ENCODE measurements at places on chromosomes 7 and 10.

DNA sequence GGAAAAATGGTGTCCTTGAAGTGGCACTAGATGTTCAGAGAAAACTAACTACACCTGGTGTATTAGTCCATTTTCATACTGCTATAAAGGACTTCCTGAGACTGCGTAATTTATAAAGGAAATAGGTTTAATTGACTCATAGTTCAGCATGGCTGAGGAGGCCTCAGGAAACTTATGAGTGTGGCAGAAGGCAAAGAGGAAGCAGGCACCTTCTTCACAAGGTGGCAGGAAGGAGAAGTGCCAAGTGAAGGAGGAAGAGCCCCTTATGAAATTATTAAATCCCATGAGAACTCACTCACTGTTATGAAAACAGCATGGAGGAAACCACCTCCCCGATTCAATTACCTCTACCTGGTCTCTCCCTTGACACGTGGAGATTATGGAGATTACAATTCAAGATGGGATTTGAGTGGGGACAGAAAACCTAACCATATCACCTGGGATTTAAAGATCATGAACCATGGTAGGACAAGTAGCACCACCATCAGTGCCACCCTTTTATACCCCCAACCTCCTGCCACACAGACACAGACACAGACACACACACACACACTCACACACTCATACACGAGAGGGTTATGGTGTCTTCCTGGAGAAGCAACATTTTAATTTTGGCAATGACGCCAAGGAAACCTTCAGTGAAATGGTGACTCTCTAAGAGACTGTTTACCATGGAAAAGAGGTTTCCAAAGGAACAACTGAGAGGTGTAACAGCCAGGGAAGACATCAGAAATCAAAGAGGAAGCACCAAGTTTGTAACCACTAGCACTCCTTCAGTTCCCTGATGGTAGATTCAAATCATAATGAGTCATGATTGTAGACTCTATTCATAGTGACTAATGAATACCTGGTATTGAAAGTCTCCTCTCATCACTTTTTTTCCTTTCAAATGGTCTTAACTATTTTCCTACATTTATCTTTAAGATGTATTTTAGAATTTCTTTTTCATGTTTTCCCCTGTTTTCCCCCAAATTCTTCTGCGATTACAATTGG, 41.8 kb upstream of the WNT16 start:
- DNase-seq, result no peak

DNA sequence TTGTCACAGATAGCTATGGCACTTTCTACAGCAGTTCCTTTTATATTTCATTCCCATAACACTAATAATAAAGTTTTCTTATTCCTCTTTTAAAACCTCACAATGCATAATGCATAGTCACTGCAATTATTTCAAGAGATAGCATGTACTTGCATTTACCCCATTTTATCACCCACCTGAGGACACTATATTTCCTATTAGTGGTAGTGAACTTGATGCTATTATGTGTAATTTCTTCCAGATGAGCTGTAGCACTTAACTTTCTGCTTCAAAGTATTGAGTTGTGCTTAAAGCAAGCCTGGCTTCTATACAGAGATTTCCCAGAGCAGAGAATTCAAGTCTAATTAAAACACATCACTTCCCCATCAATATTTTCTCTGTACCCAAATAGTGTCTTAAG, 461.1 kb downstream of the HTR7 start:
- no peak for DNase-seq

GRCh38 chr10:125217990-125218675, 57.8 kb upstream of the CTBP2 start:
- DNase-seq, result no peak

- DNase-seq, result no peak
Observed at GRCh38 chr7:113389112-113389646, 270.8 kb upstream of the SMIM30 start.

DNA sequence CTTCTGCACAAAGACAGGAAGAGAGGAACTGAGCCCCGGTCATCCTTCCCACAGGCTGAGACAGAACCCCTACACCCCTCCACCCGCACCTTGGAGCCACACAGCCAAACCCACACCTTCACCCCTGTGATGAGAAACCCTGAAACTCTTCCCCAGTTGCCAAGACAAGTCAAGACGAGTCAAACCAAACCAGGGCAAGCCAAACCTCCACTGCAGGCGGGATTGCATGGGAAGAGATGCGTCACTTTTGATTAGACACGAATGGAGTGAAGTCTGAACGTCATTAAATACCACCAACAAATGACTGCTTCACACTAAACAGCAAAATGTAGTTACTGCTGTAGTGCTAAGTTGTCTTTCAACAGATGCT, 73.8 kb downstream of the PRPF18 start:
- no peak for DNase-seq

GRCh38 chr10:69404786-69405185, 11.9 kb downstream of the TACR2 start:
- no peak for DNase-seq

DNA sequence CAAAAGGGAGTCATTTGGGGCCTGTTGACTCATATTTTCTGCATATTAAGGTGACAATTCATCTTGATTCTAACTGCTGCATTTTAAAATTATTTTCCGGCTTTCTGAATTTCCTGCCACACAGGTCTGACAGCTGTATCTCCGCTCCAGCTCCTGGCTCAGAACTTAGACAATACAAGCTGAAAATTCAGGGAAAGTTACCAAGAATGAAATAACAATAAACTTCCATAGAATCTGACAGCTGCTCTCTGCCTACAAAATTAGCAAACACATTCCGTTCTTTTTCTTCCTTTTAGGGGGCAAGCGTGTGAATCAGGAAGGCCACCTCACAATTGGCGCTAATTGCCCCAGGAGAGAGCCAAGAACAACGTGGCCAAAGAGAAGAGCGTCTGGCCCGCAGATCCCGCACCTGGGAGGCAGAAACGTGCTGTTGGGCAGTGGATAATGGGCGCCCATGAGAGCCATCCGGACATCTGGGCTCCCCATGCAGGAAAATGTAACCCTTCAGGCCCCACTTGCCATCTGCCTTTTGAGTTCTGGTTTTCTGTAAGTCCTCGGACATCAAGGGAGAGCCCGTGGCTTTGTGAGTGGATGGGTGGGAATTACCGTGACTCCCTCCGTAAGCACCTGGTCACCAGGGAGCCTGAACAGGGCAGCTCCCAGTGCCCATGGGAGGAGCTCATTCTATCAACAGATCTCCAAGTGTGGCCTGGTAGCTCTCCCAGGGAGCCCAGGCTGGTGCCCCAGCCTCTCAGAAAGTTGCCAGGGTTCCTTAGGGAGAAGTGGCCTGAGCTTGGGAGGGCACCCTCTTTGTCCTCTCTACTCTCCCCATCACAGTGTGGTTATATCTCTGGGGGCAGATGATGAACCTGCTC, 5.0 kb downstream of the CLRN3 start:
- DNase-seq, result no peak

DNA sequence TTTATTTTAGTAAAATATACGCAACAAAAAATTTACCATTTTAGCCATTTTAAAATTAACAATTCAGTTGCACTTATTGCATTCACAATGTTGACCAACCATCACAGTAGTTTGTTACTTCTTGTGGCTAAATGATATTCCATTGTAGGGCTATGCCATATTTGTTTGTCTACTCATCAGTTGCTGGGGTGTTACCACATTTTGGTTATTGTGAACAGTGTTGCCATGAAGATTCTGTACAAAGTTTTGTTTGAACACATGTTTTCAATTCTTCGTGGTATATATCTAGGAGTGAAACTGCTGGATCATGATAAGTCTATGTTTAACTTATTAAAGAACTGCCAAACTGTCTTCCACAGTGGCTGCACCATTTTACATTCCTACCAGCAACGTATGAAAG, 46.3 kb upstream of the ZNF365 start:
- no peak for DNase-seq

DNA sequence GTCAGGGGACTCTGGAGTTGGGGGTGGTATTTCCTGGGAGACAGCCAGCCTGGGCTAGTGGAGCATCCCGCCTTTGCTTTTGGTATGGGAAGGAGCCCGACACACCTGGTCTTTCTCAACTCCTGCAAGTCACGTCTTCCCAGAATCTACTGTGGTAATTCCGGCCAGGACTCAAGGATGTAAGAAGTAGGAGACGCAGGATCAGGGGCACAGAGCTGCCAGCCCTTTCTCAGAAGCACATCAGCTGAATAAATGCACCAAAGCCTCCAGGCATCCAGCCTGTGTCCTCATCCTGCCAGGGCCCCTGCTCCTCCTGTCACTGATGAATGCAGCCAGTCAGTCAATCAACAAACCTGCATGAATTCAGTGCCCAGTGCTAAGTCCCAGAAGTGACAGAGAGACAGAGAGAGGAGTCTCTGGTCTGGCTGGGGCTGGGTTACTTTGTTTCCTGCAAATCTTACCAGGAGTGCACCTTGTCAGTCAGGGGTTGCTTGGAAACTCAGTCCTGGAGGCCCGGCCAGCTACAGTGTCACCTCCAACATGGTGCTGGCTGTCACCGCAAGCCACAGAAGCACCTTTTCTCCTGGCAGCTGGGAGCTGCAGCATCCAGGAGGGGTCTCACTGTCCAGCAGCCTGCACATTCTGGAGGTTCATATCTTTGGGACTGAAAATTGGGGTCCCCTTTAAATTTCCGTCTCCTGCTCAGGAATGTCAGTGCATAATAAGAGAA, 101.8 kb downstream of the PTPRE start:
- DNase-seq, result no peak

GRCh38 chr7:79968894-79969293, 165.7 kb upstream of the GNAI1 start:
- no peak for DNase-seq

GRCh38 chr10:63767138-63767801, 246.1 kb downstream of the REEP3 start:
- DNase-seq, result no peak

DNA sequence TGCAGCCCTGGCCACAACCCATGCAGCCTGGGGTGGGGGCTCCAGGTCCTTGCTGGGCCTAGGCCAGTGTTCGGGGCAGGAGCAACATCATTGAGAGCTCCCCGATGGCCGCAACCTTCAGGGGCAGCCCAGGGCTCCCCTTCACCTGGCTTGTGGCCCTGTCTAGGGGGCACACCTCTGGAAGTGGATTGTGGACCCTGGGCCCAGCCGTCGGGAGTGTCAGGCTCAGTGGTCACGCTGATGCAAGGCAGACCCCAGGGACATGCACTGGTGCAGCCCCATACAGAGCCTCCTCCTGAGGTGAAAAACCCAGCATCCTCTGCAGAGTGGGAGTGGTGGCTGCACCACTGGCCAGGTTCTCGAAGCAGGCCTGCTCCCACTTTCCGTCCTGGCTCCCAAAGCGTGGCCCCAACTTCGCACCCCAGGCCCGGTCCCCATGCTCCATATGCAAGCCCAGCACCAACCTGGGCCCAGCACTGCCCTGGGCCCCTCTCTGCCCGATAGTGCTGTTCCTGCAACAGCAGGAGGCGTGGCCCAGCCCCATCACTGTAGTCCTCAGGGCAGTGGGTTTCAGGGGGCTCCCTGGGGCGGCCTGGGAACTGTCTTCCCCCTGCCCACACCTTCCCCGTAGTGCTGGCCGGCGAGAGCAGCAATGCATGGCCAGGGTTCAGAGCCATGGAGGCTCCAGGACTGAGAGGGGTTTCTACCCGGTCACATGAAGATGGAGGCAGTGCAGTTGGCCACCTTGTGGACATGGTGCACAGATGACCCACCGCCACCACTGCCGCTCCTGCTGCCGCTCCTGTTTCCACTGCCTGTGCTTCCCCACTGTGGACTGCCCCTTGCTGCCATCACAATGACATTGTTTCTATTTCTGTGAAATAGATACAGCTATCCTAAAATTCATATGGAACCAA, 303.9 kb upstream of the NRG3 start:
- no peak for DNase-seq

GRCh38 chr7:2707481-2707880, 19.5 kb downstream of the AMZ1 start:
- DNase-seq, result no peak

- DNase-seq, result no peak
Observed at GRCh38 chr7:67821116-67821515, 824.5 kb downstream of the TYW1 start.

GRCh38 chr10:109062371-109062770, 860.9 kb downstream of the XPNPEP1 start:
- no peak for DNase-seq

DNA sequence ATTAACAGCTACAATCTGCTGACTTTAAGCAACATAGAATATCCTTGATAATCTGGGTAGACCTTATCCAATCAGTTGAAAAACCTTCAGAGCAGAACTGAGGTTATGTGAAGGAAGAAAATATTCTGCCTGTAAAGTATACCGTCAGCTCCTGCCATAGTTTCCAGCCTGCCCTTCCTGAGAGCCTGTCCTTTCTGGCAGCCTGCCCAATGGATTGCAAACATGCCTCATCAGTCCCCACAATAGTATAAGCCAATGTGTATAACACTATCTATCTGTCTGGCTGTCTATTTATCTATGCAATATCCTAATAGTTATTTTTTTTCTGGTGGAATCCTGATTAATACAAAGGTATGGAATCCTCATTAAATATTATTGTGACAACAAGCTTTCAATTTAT, 489.2 kb upstream of the KCND2 start:
- DNase-seq, result no peak

- no peak for DNase-seq
Observed at GRCh38 chr10:121085367-121085766, 234.2 kb downstream of the WDR11 start.

DNA sequence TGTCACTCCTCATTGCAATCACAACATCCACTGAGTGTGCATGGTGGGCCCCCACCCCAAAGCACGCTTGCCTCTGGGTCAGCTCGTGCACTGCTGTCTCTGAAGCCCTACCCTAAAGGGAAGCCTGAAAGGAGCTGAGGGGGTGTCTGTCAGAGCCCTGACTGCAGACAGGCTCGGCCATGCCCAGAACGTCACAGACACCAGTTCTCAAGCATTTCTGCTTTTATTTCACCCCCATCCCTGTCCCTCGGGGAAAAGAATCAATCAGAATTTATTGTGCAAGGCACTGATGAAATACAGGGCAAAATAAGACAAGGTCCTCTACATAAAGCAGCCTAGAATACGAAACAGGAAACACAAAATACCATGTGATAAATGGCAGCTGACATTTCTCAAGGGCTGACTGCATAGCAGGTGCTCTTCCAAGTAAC, 231.8 kb downstream of the WDR37 start:
- DNase-seq, result no peak

GRCh38 chr7:30093420-30093952, 41.3 kb upstream of the MTURN start:
- DNase-seq, result no peak

DNA sequence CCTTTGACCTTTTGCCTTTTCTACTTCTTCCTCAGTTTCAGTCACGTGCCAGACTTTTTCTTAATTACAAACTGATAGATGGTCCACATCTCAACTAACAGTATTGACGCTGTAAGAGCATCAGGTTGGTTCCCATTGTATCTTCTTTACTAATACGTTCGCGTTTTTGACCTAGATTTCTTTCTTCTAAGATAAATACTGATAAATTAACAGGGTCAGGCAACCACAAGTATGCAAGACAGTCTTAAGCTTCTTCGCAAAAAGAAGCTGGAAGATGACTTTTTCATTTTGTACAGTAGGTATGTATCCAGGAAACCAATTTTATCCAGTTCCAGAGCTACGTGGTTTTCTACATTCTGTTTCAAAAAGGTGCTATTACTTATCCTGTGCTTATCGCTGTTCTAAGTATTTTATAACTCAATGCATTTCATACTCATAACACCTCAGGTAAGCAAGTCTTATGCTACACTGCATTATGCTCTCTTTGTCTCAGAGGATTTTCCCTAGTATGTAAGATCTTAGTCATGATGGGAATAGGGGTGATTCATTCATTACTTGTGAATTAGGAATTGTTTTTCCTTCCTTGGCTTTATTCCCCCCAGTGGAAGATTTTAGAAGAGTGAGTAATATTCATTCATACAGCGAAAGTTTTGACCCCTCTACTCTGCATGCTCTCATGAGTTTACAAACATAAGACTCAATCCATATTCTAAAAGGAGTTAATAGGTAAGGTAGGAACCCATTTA, 955 bp downstream of the DUS4L start:
- DNase-seq, result no peak
